ENCODE measurements at places on chromosomes 1 and 21.

GRCh38 chr1:168431882-168432281 lies 111.9 kb downstream of the XCL2 start:
- no peak for DNase-seq

DNA sequence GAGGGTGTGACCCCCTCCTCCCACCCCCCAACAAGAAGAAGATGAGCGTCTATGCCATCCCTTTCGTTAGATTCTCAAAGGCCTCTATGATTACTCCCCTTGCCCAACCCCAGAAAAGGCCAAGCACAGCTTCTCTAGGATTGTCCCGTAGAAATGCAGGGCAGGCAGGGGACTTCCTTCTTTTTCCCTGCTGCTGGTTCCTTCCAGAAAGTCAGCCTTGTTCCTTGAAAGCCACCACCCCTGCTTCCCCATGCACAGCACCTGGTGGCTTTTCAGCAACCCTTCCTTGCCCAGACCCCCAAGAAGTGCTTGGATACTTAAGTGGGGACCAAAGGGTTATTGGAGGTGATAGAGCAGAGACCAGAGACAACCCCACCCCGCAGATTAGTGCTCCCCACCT lies 75.1 kb downstream of the ARHGEF10L start:
- DNase-seq, result no peak

DNA sequence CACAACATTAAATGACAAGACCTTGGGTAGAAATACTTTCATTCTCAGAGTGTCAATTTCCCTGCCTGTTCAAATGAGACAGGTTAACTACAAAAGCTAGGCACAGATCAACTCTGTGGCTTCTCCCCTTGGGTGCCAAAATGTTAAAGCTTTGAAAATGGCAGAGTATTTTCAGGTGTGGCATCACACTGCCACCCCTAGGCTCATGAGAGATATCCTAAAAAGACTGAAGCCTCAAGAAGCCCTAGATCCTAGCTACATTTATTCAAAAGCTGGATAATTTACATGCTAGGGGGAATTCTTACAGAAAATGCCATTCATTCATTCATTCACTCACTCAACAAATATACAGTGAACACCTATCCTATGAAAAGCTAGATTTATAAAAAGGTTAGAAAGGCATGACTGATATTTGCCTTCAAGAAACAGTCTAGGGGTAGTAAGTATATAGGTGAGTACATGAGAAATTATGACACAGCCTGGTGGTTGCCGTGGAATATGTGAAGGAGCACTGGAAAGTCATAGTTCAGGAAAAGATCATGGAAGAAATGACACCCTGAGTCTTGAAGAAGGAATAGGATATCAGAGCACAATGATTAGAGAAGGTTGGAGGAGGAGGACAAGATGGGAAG lies 15.9 kb upstream of the RAB4A start:
- no peak for DNase-seq

GRCh38 chr1:44803312-44804095 lies 3.3 kb downstream of the PLK3 start:
- no peak for DNase-seq

DNA sequence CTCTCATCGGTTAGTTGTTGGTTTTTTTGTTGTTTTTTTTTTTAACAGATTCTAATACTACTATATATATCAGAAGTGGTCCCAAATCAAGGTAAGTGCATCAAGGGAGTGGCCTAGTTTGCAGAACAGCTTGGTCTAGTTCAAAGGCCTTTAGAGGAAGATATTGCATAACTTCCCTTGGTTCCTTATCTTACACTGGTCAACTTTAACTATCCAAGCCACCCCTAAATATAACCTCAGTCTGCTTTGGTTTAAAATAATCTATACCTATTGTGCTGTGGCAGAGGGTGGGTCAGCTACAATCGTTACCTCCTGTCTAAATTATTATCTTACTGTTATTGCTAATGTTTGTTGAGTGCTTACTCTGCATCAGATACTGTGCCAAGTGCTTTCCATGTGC lies 6.9 kb downstream of the S100A12 start:
- no peak for DNase-seq

- peak; percentile 75 for DNase-seq
These were observed 70.5 kb downstream of the SSBP3 start for GRCh38 chr1:54335755-54336108.

GRCh38 chr21:44072111-44072510 lies 35.1 kb upstream of the PWP2 start:
- no peak for DNase-seq

GRCh38 chr1:47433477-47434050 lies 4.3 kb upstream of the FOXD2 start:
- DNase-seq, result no peak

DNA sequence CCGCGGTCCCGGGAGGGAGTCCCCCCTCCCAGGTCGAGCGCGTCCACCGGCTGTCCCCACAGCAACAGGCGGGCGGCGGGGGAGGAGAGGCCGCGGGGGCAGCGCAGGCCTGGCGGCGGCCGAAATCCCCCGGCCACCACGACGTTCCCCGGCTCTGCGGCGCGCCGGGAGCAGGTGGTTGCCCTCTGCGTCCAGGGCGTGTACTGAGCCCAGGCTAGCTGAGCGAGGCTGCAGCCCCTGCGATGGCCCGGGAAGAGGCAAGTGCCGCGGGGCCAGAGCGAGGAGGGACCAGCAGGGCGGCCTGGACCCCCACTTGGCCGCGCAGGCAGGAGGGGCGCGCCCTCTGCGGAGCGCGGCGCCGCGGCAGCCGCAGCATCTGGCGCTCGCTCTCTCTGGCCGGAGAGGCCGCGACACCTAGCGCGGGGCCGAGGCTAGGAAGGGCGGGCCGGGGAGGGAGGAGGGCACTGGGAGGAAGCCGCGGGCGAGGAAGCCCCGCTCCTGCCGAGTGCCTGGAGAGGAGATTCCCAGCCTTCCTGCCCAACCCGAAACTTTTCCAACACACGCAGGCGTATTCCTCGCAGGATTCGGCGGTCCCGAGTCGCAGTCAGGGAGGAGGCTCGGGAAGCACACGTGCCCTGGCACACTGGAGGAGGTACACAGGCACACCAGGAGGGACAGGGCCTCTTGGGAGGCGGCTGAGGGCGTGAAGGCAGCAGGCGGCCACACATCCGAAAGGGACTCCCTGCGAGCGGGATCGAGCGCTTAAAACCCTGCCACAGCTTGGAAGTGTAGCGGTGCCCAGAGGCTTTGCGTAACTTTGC lies 4.9 kb upstream of the PROX1 start:
- DNase-seq, result no peak

GRCh38 chr1:18557621-18558465 lies 72.8 kb upstream of the PAX7 start:
- DNase-seq, result no peak

DNA sequence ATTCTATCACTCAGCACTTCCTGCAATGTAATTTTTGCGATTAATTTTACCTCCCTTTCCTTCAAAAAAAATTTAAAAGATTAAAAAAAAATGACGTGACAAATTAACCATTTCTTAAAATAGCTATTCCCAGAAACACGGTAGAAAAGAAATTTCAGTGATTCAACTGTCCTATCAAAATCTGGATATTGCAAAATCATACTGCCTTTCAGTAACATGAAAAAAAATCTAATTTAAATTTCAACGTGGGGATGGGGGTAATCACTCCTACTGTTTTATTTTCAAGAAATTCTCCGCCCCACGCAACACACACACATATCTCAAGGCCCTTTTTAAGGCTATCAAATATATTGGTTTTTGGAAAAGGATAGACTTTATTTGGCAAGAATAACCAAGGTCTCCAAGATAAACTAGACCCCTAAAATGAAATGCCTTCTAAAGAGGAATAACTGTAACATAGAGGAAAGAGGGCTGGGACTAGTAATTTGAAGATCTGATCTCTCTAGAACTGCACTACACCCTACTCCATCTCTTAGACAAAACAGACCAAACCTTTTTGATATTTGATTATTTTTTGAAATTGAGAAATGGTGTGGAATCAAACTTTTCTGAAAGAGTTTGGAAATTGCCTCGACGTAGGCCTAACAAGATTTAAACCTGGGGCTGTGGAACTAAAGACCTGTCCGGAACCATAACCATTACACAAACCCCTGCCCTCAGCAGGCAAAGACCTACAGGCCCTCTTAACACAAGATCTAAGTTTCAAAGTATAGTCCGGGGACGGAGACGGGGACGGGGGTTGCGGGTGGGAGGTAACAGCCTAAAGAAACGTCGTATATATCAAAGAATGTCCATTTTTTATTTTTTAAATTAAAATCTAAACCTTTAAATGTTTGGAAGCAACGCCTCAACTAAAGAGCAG lies 941 bp downstream of the ARNT start:
- DNase-seq, result peak; percentile 13

DNA sequence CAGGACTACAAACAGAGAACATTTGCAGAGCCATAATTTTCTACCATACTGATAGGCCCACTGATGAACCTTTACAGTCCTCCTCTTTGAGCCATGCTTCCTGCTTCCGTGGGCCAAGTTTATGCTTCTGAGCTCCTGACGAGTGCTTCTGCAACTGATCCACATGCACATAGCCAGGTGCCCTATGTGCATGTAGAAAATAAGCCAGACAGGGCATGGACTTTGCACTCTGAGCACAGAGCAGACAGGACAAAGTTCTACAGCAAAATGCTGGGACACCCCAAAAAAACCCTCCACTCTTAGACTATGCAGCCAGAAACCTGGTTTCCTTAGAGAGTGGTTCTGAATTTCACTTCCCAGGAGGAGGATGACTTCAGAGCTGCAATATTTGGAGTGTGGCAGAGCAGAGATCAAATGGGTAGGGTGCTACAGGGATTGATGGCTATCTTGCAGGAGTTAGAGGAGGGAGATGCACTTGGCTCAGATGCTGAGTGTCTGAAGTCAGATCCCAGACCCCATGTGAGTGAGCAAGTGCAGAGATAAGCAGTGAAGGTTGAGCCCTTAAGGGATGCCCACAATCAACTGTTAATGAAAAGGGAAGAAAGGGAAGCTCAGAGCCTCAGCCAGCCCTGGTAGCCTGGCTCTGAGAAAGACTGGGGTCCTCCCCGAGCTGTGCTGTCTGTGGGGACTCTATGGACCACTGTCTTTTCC lies 230.9 kb downstream of the DUSP10 start:
- DNase-seq, result no peak

- no peak for DNase-seq
These were observed 241.6 kb downstream of the PTPRC start for GRCh38 chr1:198880397-198880796.

DNA sequence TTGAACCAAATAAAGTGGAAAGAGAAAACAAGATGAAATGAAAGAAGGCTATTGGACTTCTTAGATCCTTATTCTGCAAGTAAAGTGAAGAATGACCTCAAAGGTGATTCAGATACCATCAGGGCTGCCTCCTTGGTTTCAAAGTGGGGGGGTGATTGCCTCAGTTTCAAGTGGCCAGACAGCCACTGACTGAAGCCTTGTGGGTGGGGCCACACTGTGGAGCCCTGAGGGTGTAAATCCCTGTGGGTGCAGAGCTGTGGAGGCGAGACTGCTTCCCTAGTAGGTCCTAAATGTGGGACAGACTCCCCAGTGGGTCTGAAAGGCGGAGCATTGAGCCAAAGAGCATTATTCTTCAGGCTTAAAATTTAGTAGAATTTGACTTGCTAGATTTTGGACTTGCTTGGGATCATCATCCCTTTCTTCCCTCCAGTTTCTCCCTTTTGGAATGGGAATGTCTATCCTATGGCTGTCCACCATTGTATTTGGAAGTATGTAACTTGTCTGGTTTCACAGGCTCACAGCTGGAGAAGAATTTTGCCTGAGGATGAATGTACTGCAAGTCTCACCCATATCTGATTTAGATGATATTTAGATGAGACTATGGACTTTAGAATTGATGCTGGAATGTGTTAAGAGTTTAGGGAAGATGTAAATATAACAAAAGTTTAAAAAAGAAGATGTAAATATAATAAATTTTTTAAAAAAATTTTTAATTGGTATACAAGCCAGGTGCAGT lies 71.6 kb upstream of the SOX13 start:
- DNase-seq, result no peak

GRCh38 chr21:21003701-21004100 lies 5.5 kb downstream of the NCAM2 start:
- no peak for DNase-seq

DNA sequence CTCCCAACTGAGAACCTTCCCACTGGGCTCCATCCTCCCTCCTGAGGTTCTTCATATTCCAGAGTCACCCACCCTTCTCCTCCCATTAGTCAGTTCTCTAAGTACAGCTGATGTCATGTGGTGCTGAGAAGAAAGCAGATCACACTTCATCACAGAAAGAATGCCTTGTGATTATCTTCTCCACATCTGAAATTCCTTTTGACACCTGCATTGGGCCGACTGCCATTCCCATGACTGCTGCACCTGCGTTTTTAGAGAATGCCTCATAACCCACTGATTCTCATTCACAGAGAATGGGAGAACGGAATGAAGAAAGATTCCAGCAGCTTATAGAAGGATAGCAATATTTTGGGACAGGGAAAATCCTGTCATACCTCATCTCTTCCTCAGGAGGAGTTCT lies 14.3 kb downstream of the LEPR start:
- DNase-seq, result no peak

DNA sequence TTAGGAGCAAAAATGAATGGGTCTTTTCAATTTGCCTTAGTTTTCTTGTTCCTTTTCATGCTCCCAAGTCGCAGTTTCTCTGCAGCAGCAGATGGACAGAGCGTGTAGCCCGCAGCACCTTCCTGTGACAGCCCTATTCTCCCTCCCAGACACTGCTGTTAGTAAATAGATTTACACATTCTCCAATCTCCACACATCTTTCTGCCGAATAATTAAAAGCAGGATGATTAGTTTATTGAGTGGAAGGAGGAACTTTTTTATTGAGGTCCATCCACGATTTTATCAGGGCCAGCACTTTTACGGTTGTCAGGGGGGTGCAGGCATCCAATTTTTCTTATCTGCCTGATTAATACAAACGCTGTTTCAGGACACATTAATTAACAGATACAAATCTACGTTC lies 98.2 kb upstream of the USH2A start:
- no peak for DNase-seq

DNA sequence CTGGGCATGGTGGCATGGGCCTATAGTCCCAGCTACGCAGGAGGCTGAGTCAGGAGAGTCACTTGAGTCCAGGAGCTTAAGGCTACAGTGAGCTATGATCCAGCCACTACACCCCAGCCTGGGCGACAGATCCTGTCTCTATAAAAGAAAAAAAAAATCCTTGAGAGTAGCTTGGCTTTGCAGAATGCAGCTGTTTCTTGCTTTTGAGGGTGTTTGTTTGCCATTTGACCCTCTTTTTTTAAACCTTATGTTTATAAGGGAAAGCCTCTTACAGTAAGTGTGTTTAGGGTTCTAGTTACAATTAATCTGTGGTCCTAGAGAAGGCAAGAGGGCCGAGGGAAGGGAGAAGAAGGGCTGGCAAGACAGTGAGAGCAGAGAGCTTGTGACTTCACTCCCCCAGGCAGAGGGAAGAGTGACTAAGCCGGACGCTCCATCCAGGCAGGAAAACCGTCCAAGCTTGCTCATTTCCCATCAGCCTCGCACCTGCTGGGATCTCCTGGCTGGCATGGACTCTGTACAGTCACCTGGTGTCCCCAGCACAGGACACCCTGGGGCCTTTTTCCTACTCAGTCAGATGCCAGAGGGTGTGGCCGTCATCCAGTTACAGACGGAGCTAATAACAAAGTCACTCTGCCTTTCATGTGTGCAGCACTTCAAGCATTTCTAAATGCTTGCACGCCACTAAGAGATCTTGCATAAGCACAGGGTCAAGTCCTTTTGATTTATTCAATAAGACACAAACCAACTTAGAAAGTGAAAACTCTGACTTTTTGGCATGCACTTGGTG lies 55.5 kb upstream of the PSEN2 start:
- peak; percentile 94 for DNase-seq

GRCh38 chr1:42938645-42939615 lies 19.7 kb downstream of the SLC2A1 start:
- DNase-seq, result no peak

GRCh38 chr1:218592688-218593087 lies 247.6 kb downstream of the TGFB2 start:
- no peak for DNase-seq

Data from RWPE1 (cell line).